Activated gamma-delta T cell treated with anti-CD3 and anti-CD28 coated beads, Interleukin-2, amount 50 U/mL, for 16 hours (primary cell): ENCODE measurements at places on chromosomes 6 and 20.

GRCh38 chr6:53309901-53310300, 38.8 kb downstream of the ELOVL5 start:
- no peak for DNase-seq

GRCh38 chr20:1505361-1505760, 14.1 kb upstream of the SIRPB2 start:
- DNase-seq: no peak

- DNase-seq: no peak
Measured at GRCh38 chr6:157246048-157246630, 77.2 kb downstream of the TMEM242 start.

- DNase-seq: no peak
Measured at GRCh38 chr6:160265869-160266476, 7.4 kb upstream of the SLC22A2 start.

- DNase-seq: no peak
Measured at GRCh38 chr6:139591075-139591865, 216.8 kb upstream of the CITED2 start.

DNA sequence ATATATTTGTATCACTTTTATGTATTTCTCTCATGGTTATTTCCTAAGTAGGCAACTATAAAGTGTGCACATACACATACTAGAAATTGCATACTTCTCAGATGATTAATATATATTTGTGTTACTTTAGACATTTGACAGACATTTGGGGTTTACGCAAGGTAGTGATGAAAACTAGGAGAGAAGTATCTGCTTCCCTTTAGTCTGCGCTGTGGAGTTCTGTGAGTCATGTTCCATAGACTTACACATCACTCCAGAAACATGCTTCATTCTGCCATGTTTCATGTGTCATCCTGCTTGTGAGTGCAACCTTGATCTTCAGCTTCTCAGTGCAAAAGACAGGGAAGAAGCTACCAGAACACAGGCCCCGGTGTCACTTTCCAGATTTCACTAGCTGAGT, 200.7 kb upstream of the BMP2 start:
- no peak for DNase-seq

DNA sequence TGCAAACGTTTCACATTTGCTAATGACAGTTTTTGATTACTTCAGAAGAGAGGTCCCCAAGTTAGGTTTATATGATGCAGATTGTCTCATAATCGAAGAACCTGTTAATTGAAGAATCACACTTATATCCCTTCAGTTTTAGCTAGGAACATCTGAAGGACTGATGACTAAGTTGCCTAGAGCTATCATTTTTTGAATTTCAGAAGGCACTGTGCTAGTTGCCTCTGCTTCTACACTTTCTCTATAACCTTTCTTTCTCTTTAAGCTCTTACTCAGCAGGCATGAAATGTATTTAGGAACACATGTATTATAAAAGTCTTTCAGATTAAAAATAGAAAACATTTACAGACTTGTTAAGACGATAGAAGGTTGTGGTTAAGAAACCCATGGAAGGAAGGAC, 14.4 kb upstream of the GJE1 start:
- DNase-seq: no peak

- DNase-seq: no peak
Measured at GRCh38 chr20:48731536-48731935, 96.3 kb downstream of the PREX1 start.

DNA sequence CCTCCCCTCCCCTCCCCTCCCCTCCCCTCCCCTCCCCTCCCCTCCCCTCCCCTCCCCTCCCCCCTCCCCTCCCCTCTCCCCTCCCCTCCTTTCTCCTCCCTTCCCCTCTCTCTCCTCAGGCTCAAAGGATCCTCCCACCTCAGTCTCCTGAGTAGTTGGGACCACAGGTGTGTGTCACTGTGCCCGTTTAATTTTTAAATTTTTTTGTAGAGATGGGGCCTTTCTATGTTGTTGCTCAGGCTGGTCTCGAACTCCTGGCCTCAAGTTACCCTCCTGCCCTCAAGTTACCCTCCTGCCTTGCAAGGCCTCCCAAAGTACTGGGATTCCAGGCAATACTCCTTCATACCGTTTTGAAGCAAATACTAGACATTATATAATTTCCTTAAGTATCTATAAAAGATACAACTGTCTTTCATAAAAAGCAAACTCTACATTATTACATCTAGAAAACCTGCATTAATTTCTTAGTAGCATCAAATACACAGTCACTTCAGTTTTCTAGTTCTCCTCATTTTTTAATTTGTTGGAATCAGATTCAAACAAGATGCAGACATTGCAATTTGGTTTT, 39.8 kb downstream of the NCOA3 start:
- no peak for DNase-seq

DNA sequence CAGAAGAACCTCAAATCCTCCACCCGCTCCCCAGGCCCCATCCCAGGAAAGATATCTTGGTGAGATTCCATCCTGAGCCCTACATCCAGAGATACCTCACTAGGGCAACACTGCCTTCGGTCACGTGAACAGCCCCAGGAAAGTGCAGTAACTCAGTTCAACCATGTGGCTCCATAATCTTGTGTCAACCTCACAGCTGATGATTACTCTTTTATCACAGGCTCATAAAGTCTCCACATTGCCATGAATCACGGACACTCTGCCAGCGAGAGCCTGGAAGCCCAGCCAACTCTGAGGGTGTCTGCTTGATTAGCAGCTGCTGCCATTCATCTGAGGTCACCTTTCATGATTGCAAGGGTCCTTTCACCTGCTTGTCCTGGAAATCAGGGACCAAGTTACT, 175.8 kb upstream of the LRFN2 start:
- no peak for DNase-seq

DNA sequence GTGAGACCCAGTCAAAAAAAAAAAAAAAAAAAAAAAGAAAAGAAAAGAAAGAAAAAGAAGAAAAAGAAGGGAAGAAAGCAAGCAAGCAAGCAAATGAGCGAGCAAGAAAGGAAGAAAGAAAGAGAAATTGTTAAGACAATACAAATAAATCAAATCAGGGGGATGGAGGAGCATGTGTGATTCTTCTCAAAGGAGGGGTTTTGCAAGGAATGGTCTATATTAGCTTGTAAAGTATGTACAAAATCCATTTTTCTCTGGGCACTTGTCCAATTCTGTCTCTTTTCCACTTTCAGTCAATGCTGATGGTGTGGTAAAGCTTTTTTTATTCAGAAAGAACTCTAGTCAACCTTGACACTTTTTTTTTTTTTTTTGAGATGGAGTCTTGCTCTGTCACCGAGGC, 133.7 kb upstream of the TNFAIP3 start:
- DNase-seq: no peak
